CD4-positive, alpha-beta T cell treated with Interleukin-15 for 4 hours (primary cell): ENCODE measurements at places on chromosomes 2 and 18.

- DNase-seq, result no peak
Measured at GRCh38 chr2:228378233-228378632, 196.7 kb upstream of the SPHKAP start.

DNA sequence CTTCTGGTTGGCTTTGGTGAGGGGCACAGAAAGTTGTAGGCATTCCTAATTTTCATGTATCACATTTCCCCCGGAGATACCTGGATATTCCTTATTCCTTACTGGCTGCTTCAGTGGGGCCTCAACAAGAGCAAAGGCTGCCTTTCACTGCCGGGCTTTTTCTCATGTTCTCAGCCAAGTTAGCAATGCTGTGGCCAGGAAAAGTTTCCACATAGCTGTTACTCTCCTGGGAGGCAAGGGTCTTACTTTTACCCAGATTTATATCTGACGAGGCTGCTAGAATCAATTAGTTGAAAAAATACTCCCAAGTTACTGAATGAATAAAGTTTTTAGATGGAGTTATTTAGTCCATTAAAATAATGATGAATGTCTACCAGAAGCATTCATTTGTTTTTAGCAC lies 230.5 kb downstream of the ZNF407 start:
- no peak for DNase-seq

DNA sequence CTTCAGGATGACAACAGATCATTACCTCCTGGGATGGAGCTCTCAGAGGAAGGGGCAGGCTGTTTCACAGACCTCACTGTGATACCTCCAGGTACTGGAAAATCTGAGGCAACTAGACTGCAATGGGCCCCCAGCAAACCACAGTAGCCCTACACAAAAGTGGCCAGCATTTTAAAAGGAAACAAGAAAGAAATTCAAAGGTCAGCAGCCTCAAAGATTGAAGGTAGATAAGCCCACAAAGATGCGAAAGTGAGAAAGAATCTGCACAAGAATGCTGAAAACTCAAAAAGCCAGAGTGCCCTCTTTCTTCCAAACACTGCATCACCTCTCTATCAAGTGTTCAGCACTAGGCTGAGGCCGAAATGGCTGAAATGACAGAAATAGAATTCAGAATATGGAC lies 499.5 kb upstream of the CHAC2 start:
- DNase-seq, result no peak

- no peak for DNase-seq
Measured at GRCh38 chr2:65016789-65017188, 27.6 kb downstream of the SLC1A4 start.

DNA sequence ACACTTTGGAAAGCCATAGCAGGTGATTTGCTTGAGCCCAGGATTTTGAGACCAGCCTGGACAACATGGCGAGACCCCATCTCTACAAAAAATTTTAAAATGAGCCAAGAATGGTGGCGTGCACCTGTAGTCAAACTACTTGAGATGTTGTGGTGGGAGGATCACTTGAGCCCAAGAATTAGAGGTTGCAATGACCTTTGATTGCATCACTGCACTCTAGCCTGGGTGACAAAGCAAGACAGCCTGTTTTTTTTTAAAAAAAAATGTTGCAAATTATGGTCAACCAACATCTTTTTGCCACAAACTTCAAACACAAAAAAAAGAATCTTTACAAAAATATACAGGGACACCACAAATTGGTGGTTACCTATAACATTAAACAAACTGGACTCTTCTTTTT lies 40.3 kb downstream of the MEX3C start:
- no peak for DNase-seq

DNA sequence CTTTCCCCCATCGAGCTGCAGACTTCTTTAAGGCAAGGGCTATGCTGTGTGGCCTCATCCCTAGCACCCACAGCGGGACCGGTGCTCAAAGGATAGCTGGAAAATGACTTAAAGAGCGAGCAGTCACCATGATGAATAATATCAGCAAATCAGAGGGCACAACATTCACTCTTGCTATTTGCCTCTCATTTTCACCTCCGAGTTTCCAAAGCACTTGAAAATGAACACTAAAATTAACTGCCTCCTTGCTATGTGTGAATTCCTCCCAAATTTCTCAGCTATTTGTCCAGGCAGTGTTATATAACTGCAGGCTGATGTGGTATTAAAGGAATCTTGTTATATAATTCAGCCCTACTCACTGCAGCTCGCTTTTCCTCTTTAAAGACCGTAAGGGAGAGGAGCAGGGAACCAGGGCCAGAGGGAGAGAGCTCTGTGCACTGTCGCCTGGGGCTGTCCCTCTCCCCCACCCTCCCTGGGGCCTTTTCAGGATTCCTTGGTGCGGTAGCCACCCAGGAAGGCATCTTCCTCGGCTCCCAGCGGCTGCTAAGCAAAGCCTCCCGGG lies 1.4 kb downstream of the CYS1 start:
- no peak for DNase-seq

GRCh38 chr2:230153390-230153976 lies 66.3 kb downstream of the SP110 start:
- DNase-seq, result no peak

- DNase-seq, result no peak
Measured at GRCh38 chr2:55805686-55806085, 112.0 kb upstream of the PNPT1 start.

- no peak for DNase-seq
Measured at GRCh38 chr18:49305688-49306336, 154.6 kb downstream of the DYM start.

- no peak for DNase-seq
Measured at GRCh38 chr2:225894236-225894980, 494.9 kb downstream of the NYAP2 start.

- no peak for DNase-seq
Measured at GRCh38 chr2:173652767-173653431, 298.2 kb downstream of the CDCA7 start.
